ENCODE measurements at places on chromosomes 2 and 18.

GRCh38 chr2:19122220-19122619 is 236.2 kb downstream of the OSR1 start:
- no peak for DNase-seq

DNA sequence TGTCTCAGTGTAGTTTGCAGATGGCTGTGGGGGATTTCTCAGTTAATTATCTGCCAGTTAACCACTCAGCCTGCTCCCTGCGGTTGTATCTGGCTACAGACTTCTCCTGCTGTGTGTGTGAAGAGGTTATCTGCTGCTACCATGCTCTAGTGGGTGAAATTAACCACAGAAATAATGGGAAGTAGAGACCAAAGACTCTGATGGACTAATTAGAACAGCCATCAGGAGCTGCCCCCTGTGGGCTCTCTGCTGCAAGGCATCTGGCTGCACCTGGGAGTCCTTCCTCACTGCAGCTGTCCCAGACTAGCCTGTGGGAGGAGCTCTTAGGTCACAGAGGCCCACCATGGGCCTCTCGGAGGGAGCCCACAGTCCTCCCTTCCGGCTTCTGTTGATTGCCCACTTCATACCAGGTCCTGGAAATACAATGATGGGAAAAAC is 66.6 kb downstream of the CTIF start:
- DNase-seq, result no peak

DNA sequence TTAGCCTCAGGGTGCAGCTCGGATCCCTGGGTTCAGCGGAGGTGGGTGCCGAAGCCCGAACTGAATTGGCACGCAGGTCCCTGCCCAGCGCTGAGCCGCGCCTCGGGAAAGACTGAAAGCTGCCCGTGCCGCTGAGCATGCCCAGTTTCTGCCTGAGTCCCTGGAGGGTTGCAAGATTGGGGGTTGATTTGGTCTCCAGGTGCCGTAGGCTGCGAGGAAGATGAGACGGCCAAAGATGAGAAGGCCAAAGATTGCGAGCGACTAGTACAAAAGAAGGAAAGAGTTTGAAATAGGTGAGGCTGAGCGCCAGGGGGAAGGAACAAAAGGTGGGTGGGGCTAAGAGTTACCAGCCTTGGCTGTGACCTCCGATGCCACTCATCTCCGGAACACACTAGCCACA is 852 bp upstream of the KCNH7 start:
- peak; percentile 50 for DNase-seq

- DNase-seq, result no peak
Measured at GRCh38 chr2:127853671-127854070, 4.3 kb downstream of the POLR2D start.

GRCh38 chr2:147327613-147328012 is 517.2 kb upstream of the ACVR2A start:
- no peak for DNase-seq

DNA sequence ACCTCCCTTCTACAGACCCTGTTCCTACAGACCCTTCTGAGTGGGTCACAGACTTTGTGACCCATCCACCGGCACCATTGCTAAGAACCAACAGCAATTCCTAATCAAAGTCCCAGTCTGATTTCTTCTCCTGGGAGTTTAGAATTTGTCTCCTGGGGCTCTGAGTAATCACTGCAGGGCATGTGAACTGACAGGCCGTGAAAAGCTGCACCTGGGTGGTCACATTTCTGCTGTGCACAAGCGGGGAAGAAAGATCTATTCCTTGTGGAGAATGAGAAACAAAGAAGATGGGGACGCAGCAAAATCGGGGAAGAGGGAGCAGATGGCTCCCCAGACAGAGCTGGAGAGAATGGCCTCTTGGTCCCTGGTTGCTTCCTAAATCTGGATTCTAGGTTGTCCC is 151.0 kb downstream of the ARL4C start:
- no peak for DNase-seq

- DNase-seq, result no peak
Measured at GRCh38 chr18:79902075-79902474, 49.4 kb downstream of the SLC66A2 start.

- no peak for DNase-seq
Measured at GRCh38 chr18:36298126-36298741, 721 bp downstream of the FHOD3 start.

- no peak for DNase-seq
Measured at GRCh38 chr2:72789241-72789640, 36.6 kb downstream of the EXOC6B start.

GRCh38 chr2:126885751-126886210 is 12.9 kb upstream of the TEX51 start:
- DNase-seq, result peak; percentile 61

GRCh38 chr2:8615576-8616281 is 66.1 kb upstream of the ID2 start:
- peak; percentile 48 for DNase-seq

- DNase-seq, result no peak
Measured at GRCh38 chr2:88590998-88591613, 36.2 kb downstream of the EIF2AK3 start.

DNA sequence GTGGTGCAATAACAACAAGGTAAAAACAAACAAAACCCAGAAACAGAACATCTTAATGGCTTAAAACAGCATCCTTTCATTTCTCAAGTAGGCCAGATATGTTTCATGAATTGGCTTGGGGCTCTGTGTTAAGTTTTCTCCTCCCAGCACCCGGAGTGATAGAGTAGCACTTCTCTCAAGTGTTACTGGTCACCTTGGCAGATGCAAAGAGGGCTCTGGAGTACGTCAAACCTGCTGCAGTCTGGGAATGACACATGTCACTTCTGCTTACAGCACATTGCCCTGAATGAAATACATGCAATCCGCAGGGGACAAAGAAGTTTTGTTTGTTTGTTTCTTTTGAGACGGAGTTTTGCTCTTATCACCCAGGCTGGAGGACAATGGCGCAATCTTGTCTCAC is 639.3 kb downstream of the CNTNAP5 start:
- DNase-seq, result no peak

GRCh38 chr18:26685438-26686157 is 137.2 kb upstream of the KCTD1 start:
- no peak for DNase-seq

Data from upper lobe of right lung (tissue), 1 donor.